ENCODE measurements at places on chromosomes 13 and 19.

DNA sequence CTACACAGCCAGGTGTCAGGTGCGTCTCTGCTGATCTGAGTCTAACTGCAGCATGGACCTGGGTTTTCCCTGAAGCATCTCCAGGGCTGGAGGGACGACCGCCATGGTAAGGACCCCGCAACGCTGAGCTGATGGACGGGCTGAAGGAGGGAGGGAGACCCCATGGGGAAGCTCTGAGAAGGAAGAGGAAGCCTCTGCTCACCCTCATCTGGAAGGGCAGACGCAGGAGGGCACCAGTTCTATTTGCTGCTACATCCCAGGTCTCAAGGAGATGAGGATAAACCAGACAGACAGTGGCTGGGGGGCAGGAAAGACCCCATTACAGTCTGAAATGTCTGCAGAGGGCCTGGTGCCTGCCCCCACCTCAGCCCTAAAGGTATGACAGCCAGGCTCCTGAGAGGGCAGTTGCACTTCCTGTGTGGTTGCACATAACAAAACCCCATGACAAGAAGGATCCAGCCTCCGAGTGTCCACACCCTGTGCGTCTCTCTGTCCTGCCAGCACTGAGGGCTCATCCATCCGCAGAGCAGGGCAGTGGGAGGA, at the start of gene LILRA2:
LILRA2 (plus strand) TSS at position 461 of the 543 bp plus-strand sequence. CDS start 89 bp downstream, outside the sequence.
- DNase-seq = no peak

GRCh38 chr13:100139817-100140216, 50.9 kb downstream of the PCCA start:
- DNase-seq = no peak

DNA sequence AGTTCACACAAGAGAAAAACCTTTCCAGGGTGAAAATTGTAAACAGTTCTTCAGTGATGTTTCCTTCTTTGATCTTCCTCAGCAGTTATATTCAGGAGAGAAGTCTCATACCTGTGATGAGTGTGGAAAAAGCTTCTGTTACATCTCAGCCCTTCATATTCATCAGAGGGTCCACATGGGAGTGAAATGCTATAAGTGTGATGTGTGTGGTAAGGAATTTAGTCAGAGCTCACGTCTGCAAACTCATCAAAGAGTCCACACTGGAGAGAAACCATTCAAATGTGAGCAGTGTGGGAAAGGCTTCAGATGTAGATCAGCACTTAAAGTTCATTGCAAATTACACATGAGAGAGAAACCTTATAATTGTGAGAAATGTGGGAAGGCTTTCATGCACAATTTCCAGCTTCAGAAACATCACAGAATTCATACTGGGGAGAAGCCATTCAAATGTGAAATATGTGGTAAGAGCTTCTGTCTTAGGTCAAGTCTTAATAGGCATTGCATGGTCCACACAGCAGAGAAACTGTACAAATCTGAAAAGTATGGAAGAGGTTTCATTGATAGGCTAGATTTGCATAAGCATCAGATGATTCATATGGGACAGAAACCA, 6.9 kb downstream of the ZNF222 start:
- no peak for DNase-seq

GRCh38 chr13:65378943-65379519, 1851.1 kb downstream of the PCDH9 start:
- DNase-seq = no peak

- no peak for DNase-seq
These were observed 207.6 kb upstream of the SLC10A2 start for GRCh38 chr13:103273825-103274224.

GRCh38 chr13:32007494-32007893, 24.1 kb upstream of the FRY start:
- DNase-seq = no peak

DNA sequence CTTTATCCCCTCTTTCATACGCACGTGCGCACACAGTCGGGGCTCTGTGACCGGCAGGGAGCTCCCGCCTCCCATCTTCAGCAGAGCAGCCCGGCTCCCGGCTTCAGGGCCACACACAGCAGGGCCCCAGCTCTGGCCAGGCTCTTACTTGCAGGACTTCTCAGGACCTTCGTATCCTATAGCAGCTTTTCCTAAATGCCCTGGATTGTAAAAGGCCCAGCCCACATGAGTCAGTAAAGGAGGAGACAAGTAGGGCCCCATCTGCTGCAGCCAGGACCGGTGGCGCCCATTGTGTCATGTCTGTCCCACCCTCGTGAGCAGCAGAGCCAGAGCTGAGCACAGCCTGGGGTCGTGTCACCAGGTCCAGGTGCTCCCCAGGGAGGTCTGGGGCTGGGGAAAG, 107.6 kb upstream of the VSTM2B start:
- no peak for DNase-seq

- DNase-seq = no peak
These were observed 95.4 kb downstream of the WDFY2 start for GRCh38 chr13:51679616-51680015.

All from uterus (tissue), 4 donors.